ENCODE measurements at places on chromosomes 1 and 21.
A peak's percentile ranks its signal among the peaks of the same experiment; 100 is the strongest.

GRCh38 chr1:150015651-150016131 is 5.2 kb upstream of the OTUD7B start:
- DNase-seq: no peak

DNA sequence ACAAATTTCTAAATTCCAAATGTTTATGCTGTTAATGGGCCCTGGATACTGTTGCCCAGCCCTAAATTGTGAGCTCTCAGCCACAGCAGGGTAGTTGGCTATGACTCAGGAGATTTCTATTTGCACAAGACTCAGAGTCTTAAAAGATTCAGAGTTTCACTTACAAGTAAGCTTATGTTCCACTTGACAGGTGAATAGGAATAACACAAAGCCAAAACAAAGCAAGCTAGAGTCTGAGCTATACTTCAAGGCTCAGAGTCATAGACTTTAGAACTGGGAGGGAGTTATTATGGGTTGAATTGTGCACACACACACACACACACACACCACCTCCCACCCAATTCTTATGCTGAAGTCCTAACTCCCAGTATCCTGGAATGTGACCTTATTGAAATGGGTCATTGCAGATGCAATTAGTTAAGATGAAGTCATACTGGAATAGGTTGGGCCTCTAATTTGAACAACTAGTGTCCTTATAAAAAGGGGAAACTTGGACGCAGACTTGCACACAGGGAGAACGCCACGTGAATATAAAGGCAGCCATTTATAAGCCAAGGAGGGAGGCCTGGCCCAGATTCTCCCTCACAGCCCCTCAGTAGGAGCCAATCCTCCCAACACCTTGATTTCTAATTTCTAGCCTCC is 30.2 kb downstream of the PRDX6 start:
- DNase-seq: no peak

- no peak for DNase-seq
Measured at GRCh38 chr21:29390778-29391177, 92.1 kb downstream of the BACH1 start.

DNA sequence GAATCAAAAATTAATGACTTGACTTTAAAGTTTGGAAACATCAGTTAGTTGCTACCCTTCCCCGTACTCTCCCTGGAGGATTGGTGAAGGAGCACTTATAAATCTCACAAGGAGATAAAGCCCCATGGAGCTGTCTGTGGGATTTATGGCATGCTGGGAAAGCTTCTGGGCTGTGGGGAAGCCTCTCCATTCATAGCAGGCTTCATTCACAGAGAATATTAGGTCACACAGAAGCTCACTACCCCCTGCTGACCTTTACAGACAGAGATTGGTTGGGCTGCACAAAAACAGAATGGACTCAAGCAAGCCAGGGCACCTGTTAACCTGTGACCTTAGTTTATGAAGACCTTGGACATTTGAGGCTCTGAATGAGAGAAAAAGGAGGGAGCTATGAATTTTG is 32.1 kb downstream of the RGL1 start:
- DNase-seq: no peak

GRCh38 chr1:225442123-225442505 is 14.3 kb upstream of the LBR start:
- DNase-seq: peak; percentile 31

GRCh38 chr1:12514590-12514989 is 103.4 kb downstream of the DHRS3 start:
- peak; percentile 21 for DNase-seq

- no peak for DNase-seq
Measured at GRCh38 chr1:89800022-89800655, 20.7 kb upstream of the LRRC8D start.

- no peak for DNase-seq
Measured at GRCh38 chr1:177981200-177981599, 11.3 kb upstream of the SEC16B start.
